ENCODE measurements at places on chromosomes 11 and 22.
A peak's percentile ranks its signal among the peaks of the same experiment; 100 is the strongest.

GRCh38 chr11:127424661-127425060 is 424.1 kb upstream of the KIRREL3 start:
- DNase-seq: no peak

GRCh38 chr11:110077831-110078325 is 15.3 kb upstream of the ZC3H12C start:
- no peak for DNase-seq

- DNase-seq: no peak
Measured at GRCh38 chr11:122107566-122107965, 8.4 kb downstream of the BLID start.

GRCh38 chr11:95256321-95256779 is 25.3 kb upstream of the SESN3 start:
- no peak for DNase-seq

- DNase-seq: peak; percentile 20
Measured at GRCh38 chr22:45717789-45718188, 46.2 kb downstream of the ATXN10 start.

DNA sequence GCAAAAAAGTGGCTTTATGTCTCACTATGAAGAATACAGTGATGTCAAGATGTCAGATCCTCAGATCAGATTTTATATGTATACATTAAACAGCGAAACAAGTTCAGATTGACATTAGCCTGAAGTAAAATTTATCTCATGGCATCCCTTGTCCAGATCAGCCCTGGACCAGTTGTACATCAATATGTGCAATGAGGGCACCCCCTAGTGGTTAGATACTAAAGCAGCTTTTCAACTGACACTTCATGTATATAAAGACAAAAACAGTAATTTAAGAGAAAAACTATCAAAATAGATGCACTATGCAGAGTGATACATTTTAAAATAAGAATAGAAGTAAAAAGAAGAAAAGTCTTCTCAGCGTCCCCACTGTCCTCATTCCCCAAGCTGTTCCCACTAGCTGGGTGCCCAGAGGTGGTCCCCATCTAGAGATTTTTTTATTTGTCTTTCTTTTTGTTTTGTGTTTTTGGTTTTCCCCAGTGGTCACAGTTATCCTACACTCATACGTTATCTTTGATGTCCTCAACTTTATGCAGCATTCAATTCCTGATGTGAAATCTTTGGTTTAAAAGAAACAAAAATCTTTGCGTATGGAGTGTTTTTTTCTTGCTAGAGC is 2193.4 kb upstream of the RAG2 start:
- DNase-seq: peak; percentile 37

- DNase-seq: no peak
Measured at GRCh38 chr11:125124618-125124992, 13.2 kb upstream of the TMEM218 start.

DNA sequence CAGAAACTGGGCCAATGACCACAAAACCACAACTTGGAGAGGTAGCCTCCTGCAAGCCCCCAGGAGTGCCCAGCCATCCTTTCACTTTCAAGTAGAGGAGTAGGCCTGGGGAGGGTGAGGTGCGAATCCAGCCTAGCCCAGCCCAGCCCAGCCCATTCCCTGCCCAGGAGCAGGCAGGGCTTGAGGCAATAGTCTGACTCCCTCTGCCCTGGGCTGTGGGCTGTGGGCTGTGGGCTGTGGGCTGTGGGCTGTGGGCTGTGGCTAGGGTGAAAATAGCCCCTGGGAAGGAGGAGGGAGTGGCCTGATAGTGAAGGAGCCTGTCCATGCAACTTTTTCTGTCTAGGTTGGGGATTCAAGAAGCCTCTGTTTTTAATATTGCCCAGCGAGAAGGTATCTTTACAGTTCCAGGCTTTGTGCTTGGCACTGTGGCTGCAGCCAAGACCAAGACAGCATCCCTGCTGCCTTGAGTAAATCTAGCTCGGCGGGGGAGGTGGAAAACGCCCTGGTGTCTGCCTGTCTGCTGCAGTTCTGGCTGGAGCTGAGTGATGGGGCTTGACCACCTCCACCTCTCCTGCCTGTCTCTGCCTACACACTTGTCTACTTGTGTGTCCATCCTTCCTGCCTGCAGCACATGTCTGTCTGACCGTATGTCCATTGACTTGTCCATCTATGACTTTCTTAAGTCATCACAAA is 40.7 kb downstream of the LMO1 start:
- no peak for DNase-seq

GRCh38 chr22:25493794-25494193 is 70.7 kb upstream of the GRK3 start:
- no peak for DNase-seq

- no peak for DNase-seq
Measured at GRCh38 chr11:81941998-81942397, 791.7 kb downstream of the FAM181B start.

DNA sequence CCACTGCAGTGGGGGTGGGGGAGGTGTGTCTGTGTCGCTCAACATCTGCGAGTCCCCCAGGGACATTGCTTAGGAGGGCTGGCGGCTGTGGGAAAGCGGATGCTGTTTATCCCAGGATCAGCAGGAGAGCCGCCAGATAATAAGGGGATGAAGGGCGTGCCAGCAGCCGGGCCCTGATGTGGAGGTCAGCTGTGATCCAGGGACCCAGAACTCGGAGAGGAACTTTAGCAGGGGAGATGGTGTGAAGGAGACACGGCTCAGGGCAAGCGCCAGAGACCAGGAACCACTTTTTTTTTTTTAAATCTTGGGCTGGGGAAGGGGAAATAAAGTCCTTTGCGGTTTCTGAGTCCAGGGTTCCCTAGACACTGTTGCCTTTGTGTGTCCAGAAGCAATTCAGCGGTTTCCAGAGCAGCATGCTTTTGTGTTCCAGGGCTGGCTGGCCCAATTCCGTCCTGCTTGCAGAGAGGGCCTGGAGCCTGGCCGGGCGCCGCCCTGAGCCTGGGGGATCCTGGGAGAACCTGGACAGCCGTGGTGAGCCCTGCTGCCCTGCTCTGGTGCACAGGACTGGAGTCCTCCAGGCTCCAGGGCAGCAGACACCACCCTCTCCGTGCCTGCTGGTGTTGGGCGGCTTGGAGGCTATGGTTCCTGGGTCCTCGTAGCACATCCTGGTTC is at the start of gene GRAMD4:
Gene GRAMD4 (plus strand): TSS at position 557 of the 672 bp plus-strand sequence. CDS start 6,414 bp downstream, outside the sequence.
- peak; percentile 84 for DNase-seq
